ENCODE measurements at places on chromosomes 6 and 20. TPM values are rescaled to one million over a fixed set of nuclear protein-coding genes. Genes with fewer than 3 reads are reported as not detected.

The MRAP2 gene
- total RNA-seq: 5.1 TPM

The TRIM31 gene
- not detected for total RNA-seq

The DSP gene
- 119 TPM for total RNA-seq

The CLPSL1 gene
- total RNA-seq: not detected

The GTSF1L gene
- total RNA-seq: not detected

The PNPLA1 gene
- not detected for total RNA-seq

The C6orf47 gene
- 21.2 TPM for total RNA-seq

The TRIM39 gene
- total RNA-seq: 12.1 TPM

The SFTA2 gene
- not detected for total RNA-seq

The CST3 gene
- 229 TPM for total RNA-seq

The KCNG1 gene
- 16.3 TPM for total RNA-seq

The ZSCAN9 gene
- 11.2 TPM for total RNA-seq

The TMEM217 gene
- 3.3 TPM for total RNA-seq

The LTB gene
- 0.29 TPM for total RNA-seq

The ESR1 gene
- 3.3 TPM for total RNA-seq

The SYNDIG1 gene
- 3.2 TPM for total RNA-seq

GRCh38 chr6:152135755-152136448 lies 328.4 kb downstream of the ESR1 start:
- no peak for DNase-seq

DNA sequence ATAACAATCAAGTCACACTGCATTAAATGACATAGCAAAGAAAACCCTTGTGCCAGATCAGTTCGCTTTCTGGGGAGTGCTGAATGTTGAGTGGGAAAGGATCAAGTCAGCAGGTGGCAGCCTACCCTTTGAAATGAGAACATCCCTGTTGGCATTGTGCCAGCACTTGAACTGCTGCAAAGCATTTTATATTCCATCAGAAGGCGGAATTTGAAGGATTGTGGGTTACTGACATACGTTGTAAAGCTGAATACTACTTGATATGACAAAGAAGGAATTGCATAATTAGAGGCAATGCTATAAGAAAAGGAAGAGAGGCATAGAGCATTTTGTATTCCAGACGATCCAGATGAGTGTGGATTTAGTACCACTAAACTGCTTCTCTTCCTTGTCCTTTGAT lies 26.5 kb downstream of the BCKDHB start:
- no peak for DNase-seq

- DNase-seq: no peak
Measured at GRCh38 chr6:148296771-148297170, 45.9 kb upstream of the SASH1 start.

- no peak for DNase-seq
Measured at GRCh38 chr6:81750200-81750599, 2.3 kb downstream of the TENT5A start.

- no peak for DNase-seq
Measured at GRCh38 chr6:25066593-25066992, 130.8 kb upstream of the RIPOR2 start.

DNA sequence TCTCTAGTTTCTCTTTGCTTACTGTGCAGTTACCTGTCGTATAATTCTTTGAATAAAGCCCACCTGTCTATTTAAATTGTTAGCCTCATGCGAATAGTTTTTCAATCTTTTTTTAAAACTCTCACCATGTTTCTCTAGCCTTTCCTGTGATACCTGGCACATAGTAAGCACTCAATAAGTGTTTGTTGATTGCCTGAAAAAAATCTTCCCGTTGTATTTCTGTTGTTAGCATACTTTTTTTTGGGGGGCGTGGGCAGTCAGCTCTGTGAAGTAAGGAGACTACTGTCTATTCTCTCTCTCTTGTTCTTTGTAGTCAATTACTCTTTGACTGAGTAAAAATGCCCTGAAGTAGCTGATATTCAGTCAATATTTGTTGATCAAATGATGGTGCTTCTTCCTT lies 205.8 kb downstream of the CDKAL1 start:
- no peak for DNase-seq

DNA sequence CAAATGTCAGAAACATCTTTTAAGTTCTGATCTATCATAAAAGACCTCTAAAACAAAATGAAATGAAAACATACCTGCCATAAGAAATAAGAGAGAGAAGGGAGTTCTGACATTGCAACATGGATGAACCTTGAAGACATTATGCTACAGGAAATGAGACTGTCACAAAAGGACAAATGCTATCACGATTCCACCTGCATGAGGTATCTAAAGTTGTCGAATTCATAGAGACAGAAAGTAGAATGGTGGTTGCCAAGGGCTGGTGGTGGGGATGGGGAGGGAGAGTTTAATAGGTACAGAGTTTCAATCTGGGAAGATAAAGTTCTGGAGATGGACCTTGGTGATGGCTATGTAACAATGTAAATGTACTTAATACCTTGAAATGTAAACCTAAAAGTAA lies 3.3 kb downstream of the EZR start:
- DNase-seq: no peak

- DNase-seq: no peak
Measured at GRCh38 chr6:586553-586952, 70.3 kb downstream of the HUS1B start.

- peak; percentile 55 for DNase-seq
Measured at GRCh38 chr6:31780507-31781243, 3.5 kb upstream of the VWA7 start.

GRCh38 chr20:12773936-12774335 lies 234.8 kb upstream of the SPTLC3 start:
- DNase-seq: no peak

- DNase-seq: peak; percentile 68
Measured at GRCh38 chr6:161038229-161039031, 46.9 kb downstream of the MAP3K4 start.

- no peak for DNase-seq
Measured at GRCh38 chr6:133468591-133468990, 227.4 kb downstream of the EYA4 start.

GRCh38 chr6:143128681-143129015 lies 68.0 kb downstream of the AIG1 start:
- no peak for DNase-seq

GRCh38 chr20:3405696-3406358 lies 1.6 kb downstream of the DNAAF9 start:
- peak; percentile 63 for DNase-seq

DNA sequence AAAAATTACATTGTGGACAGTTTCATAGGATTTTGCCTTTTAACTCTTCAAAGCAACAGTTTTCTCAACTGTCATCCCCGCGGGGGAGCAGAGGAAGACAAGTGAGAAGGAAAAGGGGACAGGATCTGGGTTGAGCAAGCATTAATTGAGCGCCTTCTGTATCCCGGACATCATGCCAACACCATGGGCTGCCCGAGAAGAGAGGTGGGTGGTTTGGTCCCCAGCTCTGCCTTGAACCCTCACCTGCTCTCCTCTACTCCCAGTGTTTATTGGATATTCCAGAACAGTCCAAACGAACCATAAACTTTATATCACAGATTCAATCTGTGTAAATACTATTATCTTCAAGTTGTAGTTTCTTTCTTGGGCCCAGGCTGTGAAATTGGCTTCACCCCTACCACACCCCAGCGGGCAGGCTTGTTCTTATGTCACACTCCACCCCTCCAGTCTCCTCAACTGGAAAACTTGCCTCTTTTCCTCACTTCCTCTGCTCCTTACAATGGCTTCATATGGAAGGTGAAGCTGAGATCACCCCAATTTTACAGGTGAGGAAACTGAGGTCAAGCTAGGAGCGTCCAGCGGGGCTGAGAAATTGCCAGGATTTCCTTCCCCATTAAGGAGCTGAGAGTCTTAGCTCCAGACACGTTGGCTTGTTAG lies 6.0 kb downstream of the PCK1 start:
- peak; percentile 4 for DNase-seq

DNA sequence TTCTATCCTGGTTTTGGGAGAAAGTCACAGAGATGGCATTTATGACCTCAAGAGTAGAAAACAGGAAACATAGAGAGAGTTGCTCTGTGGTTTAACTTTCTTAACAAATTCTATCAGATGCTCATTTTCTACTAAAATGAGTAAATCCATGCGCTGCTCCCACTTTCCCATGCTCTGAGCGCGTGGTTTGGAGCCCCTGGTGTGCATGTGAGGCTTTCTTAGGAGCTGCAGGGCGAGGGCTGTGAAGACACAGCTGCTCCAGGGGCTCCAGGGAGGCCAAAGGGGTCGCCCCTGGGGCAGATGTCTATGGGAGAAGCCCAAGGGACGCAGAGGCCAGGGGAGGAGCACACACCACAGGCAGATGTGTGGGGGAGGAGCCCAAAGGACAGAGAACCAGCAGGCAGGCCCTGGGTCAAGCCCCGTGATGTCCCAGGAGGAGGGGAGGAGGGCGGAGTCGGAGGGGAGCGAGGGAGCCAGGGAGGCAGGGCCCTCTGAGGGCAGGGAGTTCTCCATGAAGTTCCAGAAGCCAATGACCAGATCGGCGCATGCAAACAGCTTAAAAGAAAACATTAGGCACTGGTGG lies 122.9 kb downstream of the IRF4 start:
- no peak for DNase-seq

- DNase-seq: no peak
Measured at GRCh38 chr6:14729129-14729871, 516.6 kb upstream of the JARID2 start.

- no peak for DNase-seq
Measured at GRCh38 chr6:26415036-26415614, 13.1 kb downstream of the BTN3A1 start.

DNA sequence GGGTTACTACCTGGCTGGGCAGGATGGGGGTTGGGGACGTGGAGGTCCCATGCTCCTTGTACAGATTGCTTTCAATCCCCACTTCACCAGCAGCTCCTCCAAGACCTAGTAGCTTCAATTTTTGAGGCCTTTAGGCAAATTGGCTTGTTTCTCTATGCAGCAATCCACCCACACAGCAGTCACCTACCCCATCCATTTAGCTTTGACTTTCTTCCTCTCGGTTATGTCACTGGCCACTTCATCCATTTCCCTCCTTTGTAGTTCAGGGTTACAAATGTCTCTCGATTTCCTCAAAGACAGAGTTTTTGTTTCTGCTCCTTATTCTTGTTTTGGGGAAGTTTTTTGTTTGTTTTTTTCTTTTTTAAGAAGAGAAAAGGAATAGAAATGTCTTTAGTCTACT lies 33.4 kb upstream of the RSPO4 start:
- no peak for DNase-seq

- no peak for DNase-seq
Measured at GRCh38 chr6:48777411-48777810, 666.4 kb upstream of the PTCHD4 start.

DNA sequence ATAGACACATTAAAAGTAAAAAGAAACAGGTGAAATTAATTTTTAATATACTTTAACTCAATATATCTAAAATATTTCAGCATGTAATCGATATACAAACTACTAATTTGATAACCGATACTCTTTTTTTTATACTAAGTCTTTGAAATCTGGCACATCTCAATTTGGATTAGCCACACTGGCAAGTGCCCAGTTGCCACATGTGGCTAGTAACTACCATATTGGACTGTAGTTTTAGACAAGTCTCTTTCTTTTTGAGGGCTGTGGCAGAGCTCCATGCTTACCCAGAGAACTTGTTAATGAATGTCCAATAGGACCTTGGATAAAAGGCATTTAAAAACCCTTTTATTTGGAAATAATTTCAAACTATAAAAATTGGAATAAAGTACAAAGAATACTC lies 17.8 kb downstream of the TULP4 start:
- no peak for DNase-seq

GRCh38 chr6:43187821-43188220 lies 5.8 kb downstream of the CUL9 start:
- DNase-seq: no peak

DNA sequence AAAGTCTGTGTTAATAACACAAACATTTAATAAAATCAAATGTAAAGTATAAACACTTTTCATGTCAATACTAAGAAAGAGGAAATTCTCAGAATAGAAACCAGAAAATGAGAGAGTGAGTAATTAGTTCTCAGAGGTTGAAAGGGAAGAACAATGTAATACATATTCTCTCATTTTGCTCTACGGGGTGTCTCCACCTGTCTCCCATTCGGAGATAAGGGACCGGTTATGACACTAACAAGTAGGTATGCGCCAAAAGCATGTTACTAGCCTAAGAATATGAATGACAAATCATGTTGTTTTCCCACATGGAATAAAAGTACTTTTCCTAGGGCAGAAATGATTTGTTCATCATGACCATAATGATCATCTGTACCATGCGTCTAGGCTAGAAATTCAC lies 35.6 kb upstream of the PRELID3B start:
- DNase-seq: no peak

Data from osteoblast (primary cell).